ENCODE measurements at places on chromosomes 11 and 22.
A peak's percentile ranks its signal among the peaks of the same experiment; 100 is the strongest.

DNA sequence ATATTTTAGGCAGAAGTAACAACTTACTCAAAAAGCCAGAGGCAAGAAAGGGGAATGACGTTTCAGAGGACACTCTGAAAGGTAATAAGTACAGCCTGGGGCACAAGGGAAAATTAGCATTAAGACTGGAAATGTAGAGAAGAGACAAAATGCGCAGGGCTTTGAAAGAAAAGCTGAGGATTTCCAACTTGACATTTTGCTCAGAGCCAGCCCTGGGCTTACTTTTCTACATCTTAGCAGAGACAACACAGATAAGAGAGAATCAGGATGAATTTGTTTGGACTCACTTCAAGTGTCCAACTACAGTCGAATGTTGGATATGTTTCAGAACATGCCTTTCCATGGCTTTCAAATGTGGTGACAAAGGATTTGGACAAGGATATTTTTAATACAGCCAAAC is 808.9 kb upstream of the LUZP2 start:
- no peak for DNase-seq

DNA sequence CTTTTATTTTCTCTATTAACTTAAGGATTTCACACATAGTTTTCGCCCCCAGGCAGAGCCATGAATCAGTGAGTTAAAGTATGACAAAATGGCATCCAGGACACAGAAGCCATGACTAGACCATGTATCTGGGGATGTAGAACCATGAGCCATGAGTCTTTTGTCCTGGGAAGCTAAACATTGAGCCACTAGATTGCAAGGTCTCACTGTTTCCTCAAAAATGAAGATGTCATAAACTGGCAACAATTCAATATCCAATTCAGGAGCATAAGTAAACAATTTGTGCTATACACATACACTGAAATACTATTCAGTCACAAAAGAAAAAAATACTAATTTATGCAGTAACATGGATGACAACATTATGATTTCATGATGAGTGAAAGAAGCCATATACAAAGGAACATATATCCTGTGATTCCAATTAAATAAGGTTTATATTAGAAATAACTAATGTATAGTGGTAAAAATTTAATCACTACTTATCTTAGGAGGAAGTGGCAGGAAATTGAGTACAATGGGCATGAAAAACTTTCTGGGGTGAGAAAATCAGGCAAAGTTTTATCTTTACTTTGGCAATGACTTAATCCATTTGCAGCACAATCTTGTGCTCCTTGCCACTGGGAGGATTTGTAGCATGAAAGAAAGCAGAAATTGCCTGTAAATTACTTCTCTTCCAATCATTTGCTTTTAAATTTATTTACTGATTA is 28.5 kb upstream of the CARD16 start:
- DNase-seq, result no peak

DNA sequence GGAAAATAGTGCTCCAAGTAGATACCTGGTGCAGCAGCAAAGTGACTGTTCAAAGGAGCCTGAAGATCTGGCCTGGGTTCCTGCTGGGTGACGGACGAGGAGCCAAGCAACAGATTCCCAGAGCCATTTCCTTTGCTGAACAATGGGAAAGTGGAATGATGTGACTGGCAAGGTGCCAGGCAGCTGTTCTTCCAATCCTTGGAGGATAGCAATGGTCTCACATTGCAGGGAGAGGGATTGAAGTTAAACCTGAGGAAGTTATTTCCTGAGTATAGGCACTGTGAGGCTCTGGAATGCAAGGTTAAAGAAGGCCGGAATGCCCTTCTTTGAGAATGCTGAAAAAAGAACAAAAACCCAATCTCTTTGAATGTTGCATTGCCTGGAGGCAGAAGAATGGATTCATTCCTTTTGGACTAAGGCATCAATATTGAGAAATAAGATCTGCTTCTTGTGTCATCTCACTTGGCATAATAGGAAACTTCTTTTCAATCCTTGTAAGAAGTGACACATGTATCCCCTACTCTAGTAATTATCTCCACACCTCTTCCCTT is 223.8 kb downstream of the BLID start:
- DNase-seq, result no peak

GRCh38 chr11:2211113-2211971 is 39.7 kb upstream of the TH start:
- no peak for DNase-seq

DNA sequence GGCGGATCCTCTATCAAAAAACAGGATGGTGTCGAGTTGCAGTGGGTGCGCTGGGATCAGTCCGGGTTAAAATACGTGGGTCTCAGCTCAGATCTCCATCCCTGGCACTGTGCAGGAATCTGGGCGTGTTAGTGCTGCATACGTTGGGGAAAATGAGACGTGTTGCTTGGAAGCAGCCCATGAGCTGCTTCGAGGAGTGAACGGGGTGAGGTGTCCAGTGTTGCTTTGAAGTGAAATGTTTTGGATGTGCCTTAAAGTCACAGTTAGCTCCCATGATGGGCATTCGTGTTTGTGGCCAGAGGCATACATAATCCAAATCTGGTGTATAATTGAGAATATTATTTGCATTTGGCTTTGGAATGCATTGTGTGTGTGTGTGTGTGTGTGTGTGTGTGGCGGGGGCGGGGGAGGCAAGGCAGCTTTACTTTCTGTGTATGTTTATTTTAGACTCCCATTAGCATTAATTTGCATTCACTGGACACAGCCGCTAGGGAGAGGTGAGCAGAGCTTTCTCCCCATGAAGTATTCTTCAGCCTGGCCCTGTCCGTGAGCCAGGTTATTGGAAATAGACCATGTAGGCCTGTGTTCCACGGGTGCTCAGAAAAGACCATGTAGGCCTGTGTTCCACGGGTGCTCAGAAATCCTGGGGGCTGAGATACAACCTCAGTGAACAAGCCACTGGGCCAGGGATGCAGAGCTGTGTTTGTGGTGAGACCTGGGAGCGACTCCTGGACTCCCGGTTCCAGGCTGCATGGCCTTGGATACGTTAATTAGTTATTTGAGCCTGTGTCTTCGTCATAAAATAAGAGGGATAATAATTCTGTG is 134.6 kb downstream of the ST3GAL4 start:
- no peak for DNase-seq

DNA sequence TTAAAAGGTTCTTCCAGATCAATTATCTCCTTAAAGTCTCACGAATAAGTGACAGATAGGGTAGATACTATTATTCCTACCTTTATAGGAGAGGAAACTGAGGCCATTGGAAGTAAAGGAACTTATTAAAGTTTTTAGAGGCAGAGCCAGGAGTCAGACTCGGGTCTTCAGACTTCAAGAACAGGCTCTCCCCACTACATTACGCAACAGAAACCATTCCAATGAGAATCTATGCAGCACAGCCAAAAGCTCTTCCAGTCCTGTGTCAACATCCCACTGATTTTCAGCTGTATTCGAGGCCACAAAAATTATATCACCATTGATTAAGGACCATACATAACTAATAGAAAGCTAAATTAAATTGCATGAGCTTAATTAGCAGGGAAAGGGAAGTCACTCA is 77.4 kb downstream of the RELT start:
- no peak for DNase-seq

DNA sequence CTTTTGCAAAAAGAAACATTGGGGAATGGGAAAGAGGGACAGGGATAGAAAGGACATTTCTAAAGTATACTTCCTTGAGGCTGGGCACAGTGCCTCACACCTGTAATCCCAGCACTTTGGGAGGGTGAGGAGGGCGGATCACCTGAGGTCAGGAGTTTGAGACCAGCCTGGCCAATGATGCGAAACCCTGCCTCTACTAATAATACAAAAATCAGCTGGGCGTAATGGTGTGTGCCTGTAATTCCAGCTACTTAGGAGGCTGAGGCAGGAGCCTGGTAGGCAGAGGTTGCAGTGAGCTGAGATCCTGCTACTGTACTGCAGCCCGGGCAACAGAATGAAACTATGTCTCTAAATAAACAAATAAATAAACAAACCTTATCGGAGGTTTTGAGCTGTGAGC is 16.3 kb upstream of the TEF start:
- DNase-seq, result no peak

- peak; percentile 68 for DNase-seq
Measured at GRCh38 chr11:62542750-62543567, 3.6 kb downstream of the AHNAK start.

DNA sequence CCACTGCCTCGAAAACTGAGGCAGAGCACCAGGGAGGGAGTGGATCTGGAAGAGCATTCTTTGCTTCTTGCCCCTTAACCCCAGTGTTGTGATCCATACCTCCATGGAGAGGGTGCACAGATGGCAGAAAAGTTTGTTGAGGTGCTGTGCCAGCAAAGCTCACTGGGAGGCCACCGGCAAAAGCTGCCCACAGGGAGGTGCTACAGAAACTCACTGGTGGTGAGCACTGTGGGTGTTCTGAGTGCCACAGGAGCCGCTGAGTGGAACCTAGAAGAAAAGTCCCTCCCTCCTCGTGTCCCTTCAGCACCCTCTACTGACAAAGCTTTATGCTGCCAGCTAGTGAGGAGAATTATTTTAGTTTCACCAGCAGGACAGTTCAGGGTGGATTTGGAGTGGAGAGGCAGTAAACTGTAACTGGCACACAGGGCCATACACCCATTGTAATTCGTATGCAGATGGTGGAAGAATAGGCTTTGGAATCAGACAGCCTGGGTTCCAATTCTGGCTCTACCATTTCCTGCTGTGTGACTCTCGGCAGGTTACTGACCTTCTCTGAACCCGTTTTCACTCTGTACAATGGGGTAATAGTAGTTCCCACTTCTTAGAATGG is 84.6 kb downstream of the SWAP70 start:
- DNase-seq, result peak; percentile 17

DNA sequence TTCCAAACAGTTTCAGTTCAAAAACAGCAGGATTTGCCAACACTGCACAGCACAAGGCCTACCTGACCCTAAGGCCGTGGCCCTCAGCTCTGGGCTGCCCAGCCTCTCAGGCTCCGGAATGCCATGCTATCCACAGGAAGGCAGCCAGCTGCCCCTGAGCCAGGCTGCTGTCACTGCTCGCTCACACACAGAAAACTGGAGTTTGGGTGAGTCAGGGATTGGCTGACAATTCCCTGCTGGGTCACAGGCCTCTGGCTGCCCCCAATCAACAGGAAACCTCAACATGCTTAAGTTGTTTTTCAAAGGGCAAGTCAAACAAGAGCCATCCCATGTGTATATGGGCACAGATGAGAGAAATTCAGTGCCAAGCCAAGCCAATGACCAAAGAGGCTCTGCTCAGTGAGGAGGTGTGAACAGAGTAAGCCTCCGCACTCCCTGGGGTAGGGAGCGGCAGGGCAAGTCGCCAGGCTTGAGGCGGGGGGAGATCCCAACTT is 50.2 kb downstream of the RPL27A start:
- DNase-seq, result no peak

GRCh38 chr11:96299155-96299888 is 43.7 kb downstream of the MAML2 start:
- DNase-seq, result no peak

GRCh38 chr11:763073-763463 is 14.2 kb downstream of the GATD1 start:
- DNase-seq, result no peak

DNA sequence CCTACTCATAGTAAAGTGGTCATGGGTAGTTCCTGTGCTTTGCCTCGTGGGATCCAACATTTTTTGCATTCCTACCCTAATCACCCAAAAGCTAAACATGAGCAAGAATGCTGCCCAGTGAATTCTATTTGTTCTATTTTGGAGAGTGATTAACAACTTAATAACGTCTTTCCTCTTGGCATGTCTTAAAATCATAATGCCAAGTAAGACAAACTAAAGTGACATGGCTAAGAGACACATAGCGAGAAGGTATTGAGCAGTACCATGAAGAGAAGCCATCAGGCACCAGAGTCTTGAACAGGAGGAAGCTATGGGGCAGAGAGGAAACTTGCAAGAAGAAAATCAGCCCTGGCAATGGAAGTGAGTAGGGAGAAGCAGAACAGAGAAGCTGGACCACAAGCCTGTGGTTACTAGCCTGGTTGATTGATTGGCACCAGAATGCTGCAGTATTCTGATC is 32.0 kb downstream of the EXPH5 start:
- DNase-seq, result no peak

- no peak for DNase-seq
Measured at GRCh38 chr11:117396970-117397369, 69.3 kb downstream of the CEP164 start.

DNA sequence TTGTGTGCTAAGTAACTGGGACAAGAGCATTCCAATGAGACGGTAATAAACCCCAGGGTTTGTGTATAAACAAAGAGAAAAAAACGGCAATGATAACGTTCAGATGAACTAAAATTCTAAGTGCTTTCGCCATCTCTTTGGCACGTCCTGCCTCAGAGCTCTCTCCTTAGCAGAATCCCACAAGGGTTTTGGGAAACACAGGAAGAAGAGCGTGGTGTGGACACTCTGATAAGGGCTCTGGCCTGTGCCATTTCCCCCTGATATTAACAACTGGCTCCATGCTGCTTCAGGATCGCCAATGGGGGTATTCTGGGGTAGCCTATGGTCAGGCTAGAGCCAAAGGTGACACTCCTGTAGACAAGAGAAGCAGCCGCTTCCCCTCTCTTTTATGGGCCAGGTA is 18.4 kb downstream of the ABCC8 start:
- DNase-seq, result no peak

- DNase-seq, result no peak
Measured at GRCh38 chr11:46835897-46836296, 10.2 kb downstream of the CKAP5 start.

DNA sequence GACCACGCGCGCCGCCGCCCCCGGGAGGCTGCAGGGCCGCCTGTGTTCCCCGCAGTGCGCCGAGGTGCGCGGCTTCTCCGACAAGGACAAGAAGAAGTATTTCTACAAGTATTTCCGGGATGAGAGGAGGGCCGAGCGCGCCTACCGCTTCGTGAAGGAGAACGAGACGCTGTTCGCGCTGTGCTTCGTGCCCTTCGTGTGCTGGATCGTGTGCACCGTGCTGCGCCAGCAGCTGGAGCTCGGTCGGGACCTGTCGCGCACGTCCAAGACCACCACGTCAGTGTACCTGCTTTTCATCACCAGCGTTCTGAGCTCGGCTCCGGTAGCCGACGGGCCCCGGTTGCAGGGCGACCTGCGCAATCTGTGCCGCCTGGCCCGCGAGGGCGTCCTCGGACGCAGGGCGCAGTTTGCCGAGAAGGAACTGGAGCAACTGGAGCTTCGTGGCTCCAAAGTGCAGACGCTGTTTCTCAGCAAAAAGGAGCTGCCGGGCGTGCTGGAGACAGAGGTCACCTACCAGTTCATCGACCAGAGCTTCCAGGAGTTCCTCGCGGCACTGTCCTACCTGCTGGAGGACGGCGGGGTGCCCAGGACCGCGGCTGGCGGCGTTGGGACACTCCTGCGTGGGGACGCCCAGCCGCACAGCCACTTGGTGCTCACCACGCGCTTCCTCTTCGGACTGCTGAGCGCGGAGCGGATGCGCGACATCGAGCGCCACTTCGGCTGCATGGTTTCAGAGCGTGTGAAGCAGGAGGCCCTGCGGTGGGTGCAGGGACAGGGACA is 2.7 kb downstream of the NLRP6 start:
- DNase-seq, result no peak

- no peak for DNase-seq
Measured at GRCh38 chr11:38842991-38843390, 2245.0 kb upstream of the RAG2 start.

Measured in effector CD4-positive, alpha-beta T cell (primary cell).